HFFc6 (cell line): ENCODE measurements at places on chromosomes 1 and 21. TPM values are rescaled to one million over a fixed set of nuclear protein-coding genes. Genes with fewer than 3 reads are reported as not detected.
A peak's percentile ranks its signal among the peaks of the same experiment; 100 is the strongest.

GRCh38 chr1:37682334-37682987 is 9.9 kb upstream of the CDCA8 start:
- no peaks in the 10 kb centered on the region for H3K4me1 ChIP-seq
- peak; percentile 52 for DNase-seq
- H3K27ac ChIP-seq, result no peak overlapping the region; the same call in 1 of the 2 replicates
- peaks cover 3% of the 10 kb centered on the region; the same call in 1 of the 2 replicates for H3K27me3 ChIP-seq

GRCh38 chr1:102174259-102174863 is 177.6 kb upstream of the OLFM3 start:
- H3K36me3 ChIP-seq, result no peaks in the 10 kb centered on the region
- DNase-seq, result no peak
- H3K27me3 ChIP-seq, result no peaks in the 10 kb centered on the region
- H3K4me1 ChIP-seq, result no peaks in the 10 kb centered on the region
- no peak overlapping the region for H3K27ac ChIP-seq

DNA sequence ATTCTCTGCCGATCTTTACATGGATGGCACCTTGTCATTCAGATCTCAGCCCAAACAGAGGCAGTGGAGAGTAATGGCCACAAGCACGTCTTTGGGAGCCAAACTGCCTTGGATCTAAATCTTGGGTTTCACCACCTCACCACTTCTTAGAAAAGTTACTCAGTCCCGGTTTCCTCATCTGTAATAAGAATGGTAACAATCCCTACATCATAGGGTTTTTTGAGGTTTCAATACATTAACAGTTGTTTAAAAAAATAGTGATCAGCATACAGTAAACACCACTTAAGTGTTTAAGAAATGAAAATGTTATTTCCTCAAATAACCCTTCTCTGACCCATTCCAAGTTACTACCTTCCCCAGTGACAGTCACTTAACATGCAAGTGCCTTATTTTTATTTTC is 38.5 kb upstream of the KCNA3 start:
- H3K4me3 ChIP-seq, result no peak overlapping the region
- DNase-seq, result no peak
- H3K4me1 ChIP-seq, result no peaks in the 10 kb centered on the region

GRCh38 chr1:66542811-66543767 is 9.1 kb downstream of the SGIP1 start:
- H3K27ac ChIP-seq, result peak overlapping the region; percentile 98
- H3K27me3 ChIP-seq, result peaks cover 1% of the 10 kb centered on the region; the same call in 1 of the 2 replicates
- peaks cover 98% of the 10 kb centered on the region for H3K4me1 ChIP-seq
- peak overlapping the region; percentile 80 for H3K4me3 ChIP-seq
- H3K36me3 ChIP-seq, result peaks cover 70% of the 10 kb centered on the region
- DNase-seq, result peak; percentile 98

DNA sequence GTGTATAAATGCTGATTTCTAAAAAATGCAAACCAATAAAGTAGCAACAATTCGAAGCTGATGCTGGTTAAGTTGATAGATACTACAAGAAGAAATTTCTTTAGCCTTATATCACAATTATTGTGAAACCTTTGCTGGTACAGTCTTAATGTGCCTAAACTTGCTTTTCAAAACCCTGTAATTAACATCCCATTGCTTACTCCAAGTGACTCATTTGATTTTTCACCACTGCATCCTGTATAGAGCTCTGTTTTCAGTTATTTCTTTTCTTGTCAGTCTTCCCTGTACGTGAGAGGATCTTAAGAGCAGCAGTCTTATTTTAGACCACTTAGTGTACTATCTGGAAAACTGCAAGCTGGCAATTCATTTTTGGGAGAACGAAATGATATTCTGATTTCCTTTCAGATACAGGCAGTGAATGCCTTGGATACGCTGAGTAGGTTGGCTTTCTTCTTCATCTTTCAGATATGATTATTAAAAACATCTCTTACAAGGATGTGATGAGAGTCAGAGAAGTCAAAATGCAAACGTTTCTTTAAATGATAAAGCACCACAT is 210.3 kb downstream of the KCTD3 start:
- peak overlapping the region; percentile 15 for H3K4me3 ChIP-seq
- H3K27ac ChIP-seq, result peak overlapping the region; percentile 39
- DNase-seq, result peak; percentile 41
- peaks cover 48% of the 10 kb centered on the region for H3K4me1 ChIP-seq
- H3K27me3 ChIP-seq, result peaks cover 1% of the 10 kb centered on the region; the same call in 1 of the 2 replicates

DNA sequence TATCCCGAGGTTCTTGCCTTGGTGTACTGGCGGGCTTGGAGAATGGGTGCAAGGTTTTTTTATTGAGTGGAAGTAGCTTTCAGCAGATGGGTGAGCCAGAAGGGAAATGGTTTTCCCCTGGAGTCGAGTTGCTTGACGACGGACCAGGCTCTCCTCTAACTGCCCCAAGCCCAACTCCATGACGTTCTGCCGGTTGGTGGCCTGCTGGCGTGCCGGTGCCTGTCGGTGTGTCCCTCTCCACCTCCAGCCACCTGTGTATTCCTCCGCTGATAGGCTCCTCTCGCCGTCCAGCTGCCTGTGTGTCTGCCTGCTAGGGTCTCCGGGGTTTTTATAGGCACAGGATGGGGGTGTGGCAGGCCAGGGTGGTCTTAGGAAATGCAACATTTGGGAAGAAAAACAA is 34.3 kb upstream of the PTGFRN start:
- no peak for DNase-seq
- H3K27ac ChIP-seq, result no peak overlapping the region
- no peaks in the 10 kb centered on the region for H3K36me3 ChIP-seq
- peaks cover 2% of the 10 kb centered on the region; the same call in 1 of the 2 replicates for H3K27me3 ChIP-seq
- no peak overlapping the region for H3K4me3 ChIP-seq

GRCh38 chr1:243842978-243843511 is 7.0 kb downstream of the AKT3 start:
- H3K27ac ChIP-seq, result peak overlapping the region; percentile 92
- H3K4me3 ChIP-seq, result peak overlapping the region; percentile 86
- peaks cover 12% of the 10 kb centered on the region for H3K36me3 ChIP-seq
- DNase-seq, result peak; percentile 87
- H3K4me1 ChIP-seq, result peaks cover 64% of the 10 kb centered on the region
- H3K27me3 ChIP-seq, result peaks cover 1% of the 10 kb centered on the region; the same call in 1 of the 2 replicates

DNA sequence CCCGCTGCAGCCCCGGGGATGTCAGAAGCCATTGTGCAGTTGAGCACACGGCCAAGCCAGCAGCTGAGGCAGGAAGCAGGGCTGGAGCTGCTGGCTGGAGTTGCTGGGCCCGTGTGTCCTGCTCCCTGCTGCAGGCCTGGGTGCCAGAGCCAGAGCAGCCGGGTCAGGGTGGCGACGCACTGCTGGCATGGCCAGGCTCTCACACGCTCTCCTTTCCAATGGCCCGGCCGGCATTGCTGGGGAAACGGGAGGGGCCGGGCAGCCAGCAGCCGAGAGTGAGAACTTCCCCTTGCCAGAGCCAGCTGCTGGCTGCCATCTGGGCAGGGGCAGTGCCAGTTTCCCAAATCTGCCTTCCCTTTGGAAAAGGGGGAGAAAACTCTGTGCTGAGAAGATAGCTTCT is 82.4 kb upstream of the PROX1 start:
- H3K27me3 ChIP-seq, result no peaks in the 10 kb centered on the region
- H3K4me1 ChIP-seq, result no peaks in the 10 kb centered on the region
- DNase-seq, result no peak
- H3K36me3 ChIP-seq, result no peaks in the 10 kb centered on the region
- no peak overlapping the region for H3K4me3 ChIP-seq

DNA sequence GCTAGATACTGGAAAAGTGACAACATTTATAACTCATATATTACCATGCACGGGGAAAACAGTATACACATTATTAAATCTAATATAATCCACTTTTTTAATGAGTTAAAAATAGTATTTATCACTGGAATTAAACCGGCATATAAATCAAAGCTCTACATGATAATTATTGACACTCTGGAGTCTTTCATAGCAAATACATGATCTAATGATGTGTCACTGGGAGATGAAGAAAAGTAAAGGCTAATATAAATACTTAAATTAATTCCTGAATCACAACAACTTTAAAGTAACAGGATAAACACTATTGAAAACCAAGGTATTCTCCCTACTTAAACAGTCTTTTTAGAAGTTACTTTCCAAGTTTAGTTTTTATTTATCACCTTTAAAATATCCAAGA is 52.4 kb upstream of the ASPM start:
- peaks cover 26% of the 10 kb centered on the region for H3K36me3 ChIP-seq
- H3K27me3 ChIP-seq, result no peaks in the 10 kb centered on the region
- peak overlapping the region; percentile 98 for H3K27ac ChIP-seq
- peaks cover 72% of the 10 kb centered on the region for H3K4me1 ChIP-seq
- DNase-seq, result no peak

DNA sequence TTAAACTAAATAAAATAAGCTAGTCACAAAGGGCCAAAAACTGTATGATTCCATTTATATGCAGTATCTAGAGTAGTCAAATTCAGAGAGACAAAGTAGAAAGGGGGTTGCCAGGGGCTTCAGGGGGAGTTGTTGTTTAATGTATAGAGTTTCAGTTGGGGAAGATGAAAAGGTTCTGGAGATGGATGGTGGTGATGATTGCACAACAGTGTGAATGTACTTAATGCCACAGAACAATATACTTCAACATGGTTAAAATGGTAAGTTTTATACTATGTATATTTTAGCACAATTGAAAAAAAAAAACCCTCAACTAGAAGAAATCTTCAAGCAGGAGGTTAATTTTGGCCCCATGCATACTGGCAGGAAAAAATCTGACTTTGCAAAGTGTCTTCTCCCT is 24.3 kb downstream of the VAV3 start:
- H3K4me1 ChIP-seq, result peaks cover 19% of the 10 kb centered on the region
- H3K27ac ChIP-seq, result no peak overlapping the region
- no peak overlapping the region for H3K4me3 ChIP-seq
- H3K27me3 ChIP-seq, result peaks cover 16% of the 10 kb centered on the region

- H3K4me3 ChIP-seq, result no peak overlapping the region
- H3K27me3 ChIP-seq, result no peaks in the 10 kb centered on the region
- no peaks in the 10 kb centered on the region for H3K4me1 ChIP-seq
These were observed 187.3 kb downstream of the RYR2 start for GRCh38 chr1:237229333-237229732.

DNA sequence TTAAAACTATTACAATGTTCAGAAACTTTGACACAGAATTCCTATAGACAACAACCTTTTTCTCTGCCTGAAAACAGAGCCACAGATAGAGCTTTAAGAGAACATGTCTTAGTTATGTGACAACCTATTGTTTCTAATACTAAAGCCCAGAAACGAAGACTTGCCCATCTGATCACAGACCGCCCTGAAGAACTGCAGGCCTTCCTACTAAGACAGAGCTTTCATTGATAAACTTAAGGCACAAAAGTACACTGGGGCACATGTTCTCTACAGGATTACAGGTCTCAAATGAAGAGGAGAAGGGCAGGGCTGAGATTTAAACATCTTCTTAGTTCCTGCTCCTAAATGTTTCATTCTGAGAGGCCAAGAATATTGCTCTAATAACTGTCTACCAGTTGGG is 452.7 kb downstream of the KCNT2 start:
- H3K36me3 ChIP-seq, result no peaks in the 10 kb centered on the region
- H3K27me3 ChIP-seq, result no peaks in the 10 kb centered on the region
- H3K4me3 ChIP-seq, result no peak overlapping the region
- peaks cover 8% of the 10 kb centered on the region for H3K4me1 ChIP-seq

GRCh38 chr1:16717336-16718098 is 22.8 kb upstream of the RNU1-4 start:
- no peaks in the 10 kb centered on the region for H3K36me3 ChIP-seq
- H3K27me3 ChIP-seq, result peaks cover 47% of the 10 kb centered on the region
- H3K4me3 ChIP-seq, result no peak overlapping the region
- H3K4me1 ChIP-seq, result no peaks in the 10 kb centered on the region
- H3K27ac ChIP-seq, result no peak overlapping the region

- no peak overlapping the region for H3K4me3 ChIP-seq
- no peak overlapping the region for H3K27ac ChIP-seq
- H3K27me3 ChIP-seq, result peaks cover 57% of the 10 kb centered on the region
- H3K4me1 ChIP-seq, result peaks cover 9% of the 10 kb centered on the region
- H3K36me3 ChIP-seq, result no peaks in the 10 kb centered on the region
These were observed 30.8 kb upstream of the DMBX1 start for GRCh38 chr1:46458846-46459245.

GRCh38 chr1:12604986-12605385 is 13.0 kb downstream of the DHRS3 start:
- H3K27ac ChIP-seq, result no peak overlapping the region
- peaks cover 58% of the 10 kb centered on the region for H3K4me1 ChIP-seq
- H3K27me3 ChIP-seq, result peaks cover 8% of the 10 kb centered on the region
- H3K4me3 ChIP-seq, result no peak overlapping the region

JAM2 gene
- total RNA-seq, result 0.05 to 0.19 TPM in 2 of 3 replicates, not detected in the other

KRTAP21-2 gene
- total RNA-seq, result not detected in 3 replicates

PAQR6 gene
- total RNA-seq, result 0.31 and 0.54 TPM in 2 replicates

NKAIN1 gene
- total RNA-seq, result not detected in 3 replicates

TDRD10 gene
- total RNA-seq, result not detected in 3 replicates

C1orf174 gene
- 20.3 to 23.7 TPM (median 20.7 TPM) in 3 replicates for total RNA-seq

SPEN gene
- 23.2 to 31.8 TPM (median 27.0 TPM) in 3 replicates for total RNA-seq

PLEKHA6 gene
- 1.5 to 2.6 TPM (median 2.3 TPM) in 3 replicates for total RNA-seq

LAX1 gene
- total RNA-seq, result not detected in 3 replicates

MAP3K21 gene
- total RNA-seq, result 0.09 to 0.19 TPM in 2 of 3 replicates, not detected in the other

A3GALT2 gene
- not detected in 3 replicates for total RNA-seq

HTR1D gene
- 0.40 to 0.53 TPM (median 0.48 TPM) in 3 replicates for total RNA-seq
